ENCODE measurements at places on chromosomes 5 and 9.

GRCh38 chr5:151096001-151096373, 15.2 kb upstream of the TNIP1 start:
- DNase-seq: no peak

DNA sequence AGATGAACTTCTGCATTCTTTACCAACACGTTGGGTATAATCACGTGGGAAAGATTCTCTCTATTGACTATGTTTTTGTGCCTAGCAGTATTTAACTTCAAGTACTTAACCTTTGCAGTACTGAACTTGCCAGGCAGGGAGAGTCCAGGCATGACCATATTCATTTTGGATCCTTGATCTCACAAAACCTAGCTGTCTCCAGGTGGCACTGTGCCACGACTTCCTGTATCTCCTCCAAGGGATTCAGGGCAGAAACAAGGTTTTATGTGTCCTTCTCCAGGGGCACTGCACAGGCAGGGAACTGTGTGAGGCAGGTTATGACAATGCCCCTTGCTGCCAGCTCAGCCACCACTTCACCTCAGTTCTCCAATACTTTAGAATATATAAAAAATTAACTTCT, 11.7 kb upstream of the IFNA5 start:
- no peak for DNase-seq

- DNase-seq: no peak
These were observed 69.4 kb downstream of the KLHL3 start for GRCh38 chr5:137666461-137666850.

- no peak for DNase-seq
These were observed 134.6 kb upstream of the RANBP3L start for GRCh38 chr5:36436306-36436705.

- DNase-seq: no peak
These were observed 1.7 kb downstream of the FBP2 start for GRCh38 chr9:94591876-94592275.

- no peak for DNase-seq
These were observed 247.4 kb downstream of the NR3C1 start for GRCh38 chr5:143156086-143156485.

- DNase-seq: no peak
These were observed 302.4 kb upstream of the ZNF462 start for GRCh38 chr9:106560540-106560939.

DNA sequence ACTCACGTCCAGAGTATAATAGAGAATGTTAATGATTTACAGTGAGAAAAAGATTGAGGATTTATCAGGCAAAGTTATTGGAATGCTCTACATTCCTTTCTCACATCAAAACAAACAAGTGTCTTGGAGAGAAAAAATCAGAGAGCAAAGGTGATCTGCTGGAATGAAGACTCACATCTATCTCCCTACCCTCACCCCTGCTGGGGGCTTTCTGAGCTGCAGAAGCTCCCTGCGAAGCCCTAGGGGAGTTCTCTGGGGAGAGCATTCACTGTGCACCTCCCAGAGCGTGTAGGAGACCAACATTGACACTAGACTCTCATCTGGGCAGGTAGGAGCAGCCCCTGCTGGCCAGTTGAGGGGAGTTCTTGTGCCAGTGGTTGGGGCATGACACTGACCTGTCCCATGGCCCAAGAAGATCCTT, 76.6 kb upstream of the ADAMTS16 start:
- DNase-seq: no peak

DNA sequence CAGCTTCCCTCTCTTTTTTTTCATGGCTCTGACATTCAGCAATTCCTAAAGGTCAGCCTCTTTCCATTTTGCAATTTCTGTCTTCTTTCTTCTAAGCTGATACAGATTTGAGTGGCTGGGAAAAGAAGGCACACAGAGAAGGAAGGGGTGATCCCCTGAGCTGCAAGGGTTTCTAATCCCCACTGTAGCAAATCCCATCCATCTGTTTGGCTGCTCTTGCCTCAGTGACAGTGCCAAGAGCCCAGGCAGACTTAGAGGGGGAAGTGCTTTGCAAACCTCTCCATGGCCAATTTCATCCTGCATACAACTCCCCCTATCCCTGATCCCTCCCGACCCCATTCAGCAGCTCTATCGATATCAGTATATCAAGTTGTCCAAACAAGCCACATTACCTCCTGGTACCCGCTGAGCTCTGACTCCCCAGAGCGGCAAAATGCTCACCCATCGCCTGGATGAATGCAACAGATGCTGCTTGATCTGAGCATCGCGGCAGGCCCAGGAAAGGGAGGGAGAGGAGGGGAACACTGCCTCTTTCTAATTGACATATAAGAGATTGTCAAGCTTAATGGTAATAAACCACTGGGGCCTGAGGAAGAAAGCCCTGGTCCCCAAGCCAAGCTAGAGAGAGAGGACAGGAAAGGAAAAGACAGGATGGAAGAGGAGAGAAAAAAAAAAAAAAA, 268.9 kb downstream of the ASTN2 start:
- no peak for DNase-seq

DNA sequence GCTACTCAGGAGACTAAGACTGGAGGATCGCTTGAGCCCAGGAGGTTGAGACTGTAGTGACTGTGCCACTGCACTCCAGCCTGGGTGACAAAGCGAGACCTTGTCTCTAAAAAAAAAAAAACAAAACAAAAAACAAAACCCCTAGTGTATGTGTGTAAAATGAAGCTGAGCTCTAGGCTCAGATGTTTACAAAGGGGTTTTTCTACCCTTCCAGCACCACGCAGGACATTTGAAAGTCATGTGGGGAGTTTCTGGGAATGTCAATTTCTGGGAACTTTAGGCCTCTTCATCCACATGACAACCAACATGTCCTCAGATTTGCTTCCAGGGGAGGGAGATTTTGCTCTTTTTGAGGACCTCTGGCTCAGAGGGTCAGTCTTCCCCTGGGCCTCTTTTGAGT, 42.4 kb upstream of the AIF1L start:
- DNase-seq: no peak

- DNase-seq: no peak
These were observed 173.6 kb upstream of the IER5L start for GRCh38 chr9:129351642-129352145.

- peak; percentile 18 for DNase-seq
These were observed 629 bp downstream of the CCNH start for GRCh38 chr5:87411973-87412629.

- peak; percentile 75 for DNase-seq
These were observed 83.1 kb downstream of the HINT1 start for GRCh38 chr5:131081913-131082488.

- no peak for DNase-seq
These were observed 290.5 kb downstream of the DOCK8 start for GRCh38 chr9:504921-505740.

DNA sequence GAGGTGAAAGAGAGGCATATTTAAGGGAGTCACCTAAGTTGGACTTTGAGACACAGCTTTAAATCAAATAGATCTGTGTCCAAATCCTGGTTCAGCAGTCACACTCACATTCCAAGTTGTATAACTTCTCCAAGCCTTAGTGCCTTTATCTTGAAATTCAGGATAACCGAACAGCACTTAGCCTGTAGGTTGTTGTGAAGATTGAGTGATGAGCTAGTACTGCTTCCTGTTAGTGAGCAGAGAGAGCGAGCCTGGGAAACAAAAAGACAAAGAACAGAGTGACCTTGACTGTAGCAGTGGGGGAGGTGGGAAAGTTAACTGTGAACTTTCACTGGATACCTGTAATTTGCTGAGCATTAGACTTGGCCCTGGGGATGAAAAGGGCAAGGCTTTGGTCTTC, 22.4 kb downstream of the MAML1 start:
- no peak for DNase-seq

DNA sequence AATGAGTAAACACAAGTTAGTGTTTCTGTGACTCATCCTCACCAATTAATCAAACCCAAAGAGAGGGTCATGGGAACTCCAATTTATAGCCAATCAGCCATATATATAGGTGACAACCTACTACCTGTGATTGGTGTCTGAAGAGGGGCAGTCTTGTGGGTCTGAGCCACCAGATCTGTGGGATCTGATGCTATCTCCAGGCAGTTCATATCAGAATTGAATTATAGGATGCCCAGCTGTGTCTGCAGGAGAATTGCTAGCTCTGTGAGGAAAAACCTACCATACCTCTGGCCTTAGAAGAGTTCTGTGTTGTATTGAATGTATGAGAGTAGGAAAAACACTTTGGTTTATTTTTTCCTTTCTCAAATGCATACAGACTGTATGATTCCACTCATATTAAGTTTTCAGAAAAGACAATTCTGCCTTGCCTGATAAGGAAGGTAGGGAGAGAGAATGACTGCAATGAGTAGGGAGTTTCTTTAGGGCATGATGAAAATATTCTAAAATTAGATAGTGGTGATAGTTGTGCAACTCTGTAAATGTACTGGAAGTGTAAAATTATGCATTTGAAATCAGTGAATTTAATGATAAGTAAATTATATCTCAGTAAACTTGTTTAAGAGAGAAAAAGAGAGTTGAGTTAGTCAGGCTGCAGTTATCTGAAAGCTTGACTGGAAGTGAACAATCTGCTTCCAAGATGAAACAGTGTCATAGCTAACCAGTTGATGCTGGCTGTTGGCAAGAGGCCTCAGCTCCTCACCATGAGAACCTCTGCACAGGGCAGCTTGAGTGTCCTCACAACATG, 274.9 kb downstream of the AUH start:
- DNase-seq: no peak

- no peak for DNase-seq
These were observed 280.6 kb upstream of the PIK3R1 start for GRCh38 chr5:67934976-67935375.

GRCh38 chr9:94611638-94612068, 18.0 kb upstream of the FBP2 start:
- no peak for DNase-seq

DNA sequence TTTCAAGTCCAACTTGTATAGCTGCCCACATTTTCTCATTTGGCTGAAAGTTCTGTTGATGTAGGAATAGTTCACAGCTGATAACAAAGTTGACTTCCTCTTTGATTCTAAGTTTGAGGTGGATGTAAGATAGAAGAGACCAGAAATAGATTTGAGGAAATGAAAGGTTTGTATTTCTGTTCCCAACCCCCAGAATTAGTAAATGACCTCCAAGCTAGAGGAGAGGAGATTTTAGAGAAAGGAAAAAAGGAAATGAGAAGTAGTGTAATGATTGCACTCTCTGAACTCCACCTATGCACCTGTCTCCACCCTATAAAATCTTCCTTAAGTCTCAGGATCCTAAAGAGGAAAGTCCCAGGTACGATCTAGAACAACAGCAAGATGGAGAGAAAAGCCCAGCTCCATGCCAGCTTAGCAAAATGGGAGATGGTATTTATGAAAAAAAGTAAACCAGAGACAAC, 130.4 kb upstream of the POC5 start:
- DNase-seq: no peak

DNA sequence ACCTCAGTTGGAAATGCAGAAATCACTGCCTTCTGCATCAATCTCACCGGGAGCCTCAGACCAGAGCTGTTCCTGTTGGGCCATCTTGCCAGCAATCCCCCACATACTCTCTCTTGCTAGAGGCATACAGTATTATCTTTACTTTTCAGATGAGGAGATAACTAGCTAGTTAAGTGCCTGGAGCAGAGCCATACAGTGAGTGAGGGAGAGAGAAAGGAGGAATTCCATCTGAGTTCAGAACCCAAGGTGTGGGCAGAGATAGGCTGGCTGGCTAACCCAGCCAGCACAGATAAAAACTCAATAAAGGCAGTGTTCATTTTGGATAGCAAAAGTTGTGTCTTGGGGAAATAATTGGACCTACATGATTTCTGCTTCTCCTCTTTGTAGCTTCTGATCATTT, 268.0 kb upstream of the KIF2A start:
- DNase-seq: no peak

DNA sequence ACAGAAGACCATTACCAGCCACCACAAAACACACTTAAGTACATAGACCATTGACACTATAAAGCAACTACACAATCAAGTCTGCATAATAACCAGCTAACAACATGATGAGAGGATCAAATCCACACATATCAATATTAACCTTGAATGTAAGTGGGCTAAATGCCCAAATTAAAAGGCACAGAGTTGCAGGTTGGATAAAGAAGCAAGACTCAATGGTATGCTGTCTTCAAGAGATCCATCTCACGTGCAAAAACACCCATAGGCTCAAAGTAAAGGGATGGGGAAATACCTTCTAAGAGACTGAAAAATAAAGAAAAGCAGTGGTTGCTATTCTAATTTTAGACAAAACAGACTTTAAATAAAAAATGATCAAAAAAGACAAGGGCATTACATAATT, 113.6 kb upstream of the CD180 start:
- no peak for DNase-seq

GRCh38 chr5:136781464-136781863, 416.1 kb upstream of the TRPC7 start:
- DNase-seq: peak; percentile 85

DNA sequence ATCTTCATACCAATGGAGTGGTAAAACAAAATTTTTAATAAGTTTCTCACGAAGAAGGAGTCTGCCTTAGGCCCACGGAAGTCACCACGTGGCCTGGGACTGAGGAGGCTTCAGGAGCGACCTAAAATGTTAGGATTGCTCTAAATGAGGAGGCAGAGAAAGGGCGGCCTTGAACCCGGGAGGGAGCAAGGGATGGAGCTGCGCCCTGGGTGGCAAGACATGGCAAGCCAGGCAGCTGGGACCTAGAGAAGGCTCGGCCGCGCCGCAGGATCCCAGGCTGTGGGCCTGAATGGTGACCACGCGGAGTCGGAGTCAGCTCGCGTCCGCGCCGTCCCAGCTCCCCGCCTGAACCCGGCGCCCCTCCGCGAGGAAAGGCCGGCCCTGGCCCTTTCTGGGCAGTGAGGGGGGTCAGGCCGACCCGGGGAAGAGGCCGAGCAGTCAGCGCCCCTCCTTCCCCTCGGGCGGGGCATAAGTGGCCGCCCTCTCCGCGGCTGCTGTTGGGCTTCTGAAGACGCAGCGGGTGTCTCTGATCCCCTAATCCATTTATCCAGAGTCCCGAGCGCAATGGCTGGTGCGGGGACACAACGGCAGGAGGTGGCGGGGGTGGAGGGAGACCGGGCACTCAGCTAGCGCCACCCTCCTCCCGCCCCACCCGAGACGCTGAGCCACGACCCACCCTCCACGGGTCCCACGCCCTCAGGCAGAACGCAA, 10.6 kb downstream of the IRX1 start:
- peak; percentile 14 for DNase-seq

GRCh38 chr5:96582343-96582742, 79.8 kb upstream of the CAST start:
- peak; percentile 28 for DNase-seq

DNA sequence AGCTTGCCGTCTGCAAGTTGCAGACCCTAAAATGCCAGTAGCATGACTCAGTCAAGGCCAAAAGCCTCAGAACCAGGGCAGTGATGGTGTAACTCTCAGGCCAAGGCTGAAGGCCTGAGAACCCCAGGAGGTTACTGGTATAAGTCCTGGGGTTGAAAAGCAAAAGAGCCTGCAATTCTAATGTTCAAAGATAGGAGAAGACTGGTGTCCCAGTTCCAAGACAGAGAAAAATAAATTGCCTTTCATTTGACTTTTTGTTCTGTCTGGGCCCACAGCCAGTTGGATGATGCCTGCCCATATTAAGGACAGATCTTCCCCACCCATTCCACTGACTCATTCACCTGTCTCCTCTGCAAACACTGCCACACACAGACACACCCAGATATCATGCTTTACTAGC, 673.2 kb downstream of the CDH18 start:
- DNase-seq: peak; percentile 12

Data from fibroblast of skin of abdomen (primary cell).